NCI-H1048 (cell line): ENCODE measurements at places on chromosomes 2 and 18.

DNA sequence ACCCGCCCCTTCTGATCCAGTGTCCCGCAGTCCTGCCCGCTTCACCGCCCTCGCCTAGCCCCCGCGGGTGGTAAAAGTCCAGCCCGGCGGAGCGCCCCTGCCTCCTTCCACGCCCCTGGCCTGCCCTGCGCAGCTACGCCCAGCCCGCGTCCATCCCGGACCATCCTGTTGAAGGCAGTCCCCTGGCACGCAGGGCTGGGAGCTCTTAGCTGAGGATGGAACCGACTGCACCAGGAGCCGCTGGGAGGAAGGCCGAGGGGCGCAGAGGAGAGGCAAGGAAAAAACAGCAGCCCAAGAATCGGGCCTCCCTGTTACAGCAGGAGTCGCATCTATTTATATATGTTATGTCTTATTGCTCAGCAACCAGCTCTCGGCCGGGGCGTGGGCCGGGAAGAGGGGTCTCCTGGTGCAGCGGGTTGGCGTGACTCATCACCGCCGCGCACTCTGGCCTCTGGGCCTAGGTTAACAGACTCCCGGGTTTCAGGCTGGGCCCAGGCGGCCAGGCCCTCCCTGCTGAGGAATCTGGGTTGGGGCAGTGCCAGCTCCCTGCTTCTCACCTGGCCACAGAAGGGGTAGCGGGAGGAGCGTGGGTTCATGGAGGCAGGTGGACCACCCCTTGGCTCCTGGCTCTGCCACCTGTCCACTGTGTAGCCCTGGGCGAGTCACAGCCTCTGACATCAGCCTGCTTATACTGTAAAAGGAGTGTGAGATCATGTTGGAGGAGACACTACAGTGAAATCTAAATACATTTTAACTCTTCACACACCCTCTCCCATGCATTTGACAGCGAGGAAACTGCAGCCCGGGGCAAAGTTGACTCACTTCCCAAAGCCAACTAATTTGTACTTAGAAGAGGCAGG is 13.4 kb upstream of the MAP3K2 start:
- no peak for DNase-seq

DNA sequence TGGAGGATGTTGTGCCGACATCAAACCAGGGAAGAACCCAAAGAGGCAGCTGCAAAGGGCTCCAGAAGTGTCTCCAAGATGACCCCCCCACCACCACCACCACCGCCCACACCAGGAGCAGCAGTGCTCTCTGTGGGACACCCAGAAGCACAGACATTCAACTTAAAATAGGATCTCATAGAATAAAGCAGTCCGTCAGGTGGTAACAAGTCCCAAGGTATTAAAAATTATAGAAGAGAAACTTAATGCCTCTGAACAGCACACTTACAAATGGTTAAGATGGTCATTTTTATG is 155.5 kb upstream of the ID2 start:
- DNase-seq, result no peak

DNA sequence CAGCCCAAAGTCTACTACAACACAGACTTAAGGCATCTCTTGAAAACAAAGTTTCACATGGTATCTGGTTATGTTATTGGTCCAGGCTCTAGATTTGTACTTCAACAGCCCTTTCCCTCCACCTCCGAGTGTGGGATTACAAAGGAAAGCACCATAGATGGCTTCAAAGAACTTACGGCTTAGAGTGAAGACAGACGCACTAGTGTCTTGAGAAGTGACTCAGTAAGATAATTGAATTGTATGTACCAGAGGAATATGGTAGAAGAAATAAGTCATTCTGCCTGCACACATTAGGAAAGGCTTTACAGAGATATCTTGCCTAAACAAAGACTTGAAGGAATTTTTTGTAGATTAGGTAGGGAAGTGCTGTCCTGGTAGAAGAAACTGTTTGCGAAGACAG is 392.3 kb upstream of the TNP1 start:
- DNase-seq, result no peak

DNA sequence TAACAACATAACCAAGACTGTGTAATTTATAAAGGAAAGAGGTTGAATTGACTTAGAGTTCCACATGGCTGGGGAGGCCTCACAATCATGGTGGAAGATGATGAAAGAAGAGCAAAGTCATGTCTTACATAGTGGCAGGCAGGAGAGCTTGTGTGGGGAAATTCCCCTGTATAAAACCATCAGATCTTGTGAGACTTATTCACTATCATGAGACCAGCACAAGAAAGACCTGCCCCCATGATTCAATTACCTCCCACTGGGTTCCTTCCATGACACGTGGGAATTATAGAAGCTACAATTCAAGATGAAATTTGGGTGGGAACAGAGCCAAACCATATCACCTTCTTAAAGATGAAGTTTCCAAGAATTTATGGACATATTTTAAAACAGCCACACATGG is 2.5 kb upstream of the IL36RN start:
- DNase-seq, result no peak

DNA sequence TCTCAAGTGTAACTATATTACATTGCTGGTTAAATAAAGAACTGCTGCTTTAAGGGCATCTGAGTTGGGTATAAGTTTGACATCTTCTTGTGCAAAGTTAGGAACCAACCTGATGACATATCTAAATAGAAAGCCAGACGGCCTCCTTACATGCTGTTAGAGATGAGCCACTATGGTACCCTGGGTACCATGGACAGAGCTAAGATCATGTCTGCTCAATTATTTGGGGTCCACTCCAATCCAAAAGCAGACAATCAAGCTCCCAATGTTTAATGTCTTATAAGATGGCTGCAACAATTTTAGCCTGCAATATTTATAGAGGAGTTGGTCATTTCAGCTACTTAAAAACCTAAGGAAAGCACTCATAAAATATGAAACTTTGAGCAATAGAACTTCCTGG is 86.2 kb downstream of the UPP2 start:
- no peak for DNase-seq

DNA sequence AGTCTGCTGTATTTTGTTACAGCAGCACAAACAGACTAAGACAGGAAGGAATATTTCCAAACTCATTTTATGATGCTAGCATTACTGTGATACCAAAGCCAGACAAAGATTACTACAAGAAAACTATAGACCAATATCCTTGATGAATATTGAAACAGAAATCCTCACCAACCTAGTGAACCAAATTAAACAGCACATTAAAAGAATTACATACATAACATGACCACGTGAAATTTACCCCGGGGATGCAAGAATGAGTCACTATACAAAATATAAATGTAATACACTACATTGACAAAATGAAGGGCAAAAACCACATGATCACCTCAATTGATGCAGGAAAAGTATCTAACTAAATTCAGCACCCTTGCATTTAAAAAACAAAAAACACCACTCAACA is 112.6 kb downstream of the CHN1 start:
- no peak for DNase-seq

GRCh38 chr18:48265328-48265727 is 143.9 kb downstream of the ZBTB7C start:
- DNase-seq, result no peak

DNA sequence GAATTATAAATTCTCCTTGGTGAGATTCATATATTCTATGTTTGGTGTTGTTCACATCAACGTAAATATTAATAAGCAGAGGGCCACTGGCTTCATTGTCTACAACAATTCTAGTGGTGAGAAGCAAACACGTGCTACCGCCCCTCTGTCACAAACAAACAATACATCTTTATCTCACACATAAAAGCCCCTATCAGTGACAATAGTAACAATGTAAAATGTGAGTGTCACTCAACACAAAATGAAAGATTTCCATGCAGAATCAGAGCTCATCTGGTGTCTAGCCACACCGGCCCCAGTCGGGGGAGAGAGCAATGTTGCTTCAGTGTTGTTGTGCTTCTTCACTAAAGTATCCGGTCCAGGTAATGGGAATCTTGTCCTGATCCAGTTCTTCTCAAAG is 932.6 kb downstream of the SOCS6 start:
- no peak for DNase-seq

GRCh38 chr2:122145856-122146255 is 390.4 kb downstream of the TSN start:
- no peak for DNase-seq

DNA sequence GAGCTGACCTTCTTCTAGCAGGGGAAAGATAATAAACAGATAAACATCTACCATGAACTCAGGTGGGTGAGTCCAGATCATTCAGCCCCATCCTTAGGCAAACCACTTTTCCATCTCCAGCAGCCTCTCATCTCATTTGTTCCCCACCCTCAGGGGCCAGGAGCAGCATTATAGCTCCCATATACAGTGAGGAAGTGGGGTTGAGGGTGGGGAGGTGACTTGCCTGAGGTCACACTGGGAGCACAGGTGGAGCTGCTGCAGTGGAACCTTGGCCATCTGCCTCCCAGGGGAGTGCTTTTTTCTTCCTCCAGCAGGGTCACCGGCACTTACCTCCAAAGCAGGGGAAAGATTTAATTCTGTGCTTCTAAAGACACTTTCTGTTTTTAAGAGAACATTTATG is 212.5 kb upstream of the SMAD2 start:
- DNase-seq, result no peak

DNA sequence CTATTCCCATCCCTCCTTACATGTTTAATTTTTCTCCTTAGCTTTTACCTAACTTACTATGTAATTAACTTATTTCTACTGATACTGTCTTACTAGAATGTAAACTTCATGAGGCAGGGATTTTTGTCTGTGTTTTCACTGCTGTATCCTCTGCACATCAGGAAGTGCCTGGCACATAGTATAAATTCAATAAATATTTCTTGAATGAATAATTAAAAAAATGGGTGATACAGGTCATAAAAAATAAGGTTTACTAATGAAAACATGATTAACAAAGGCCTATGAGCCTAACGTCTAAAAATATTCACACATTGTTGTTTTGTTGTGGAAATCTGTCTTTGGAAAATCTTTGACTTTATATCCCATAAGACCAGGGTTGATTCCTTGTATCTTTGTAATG is 4.5 kb downstream of the RBKS start:
- DNase-seq, result no peak

GRCh38 chr2:203177361-203177760 is 61.5 kb upstream of the CYP20A1 start:
- DNase-seq, result no peak

DNA sequence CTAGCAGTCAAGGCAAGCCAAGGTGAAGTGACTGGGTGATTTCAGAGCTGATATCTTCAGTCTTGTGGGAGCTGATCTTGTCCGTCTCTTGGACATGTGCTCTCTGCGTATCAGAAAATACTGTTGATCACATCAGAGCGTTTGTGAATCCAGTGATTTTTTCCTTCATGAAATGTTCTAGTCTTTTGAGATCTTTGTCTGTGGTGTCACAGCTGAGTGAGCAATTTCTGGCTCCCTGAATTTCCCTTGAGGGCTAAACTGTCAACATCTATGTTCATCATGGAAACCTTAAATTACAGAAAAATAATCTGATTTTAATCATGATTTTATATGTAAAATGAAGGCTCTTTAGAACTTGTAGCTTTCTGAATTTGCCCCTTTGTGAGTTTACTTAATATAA is 432.0 kb downstream of the CCDC85A start:
- DNase-seq, result no peak

DNA sequence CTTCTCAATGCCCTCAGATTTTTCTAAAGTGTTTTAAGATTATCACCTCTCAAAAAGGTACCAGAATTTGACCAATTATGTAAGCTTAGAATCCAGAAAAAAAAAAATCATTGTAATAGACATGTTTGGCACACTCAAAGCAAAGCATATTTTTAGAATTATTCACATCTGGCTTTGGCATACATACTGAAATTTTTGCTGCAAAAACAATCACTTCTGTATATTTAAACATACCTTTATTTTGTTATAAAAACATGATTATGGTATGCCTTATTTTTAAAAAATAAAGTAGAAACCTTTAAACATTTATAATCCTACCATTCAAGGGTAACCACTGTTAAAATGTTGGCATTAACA is 143.3 kb downstream of the ESCO1 start:
- DNase-seq, result no peak

DNA sequence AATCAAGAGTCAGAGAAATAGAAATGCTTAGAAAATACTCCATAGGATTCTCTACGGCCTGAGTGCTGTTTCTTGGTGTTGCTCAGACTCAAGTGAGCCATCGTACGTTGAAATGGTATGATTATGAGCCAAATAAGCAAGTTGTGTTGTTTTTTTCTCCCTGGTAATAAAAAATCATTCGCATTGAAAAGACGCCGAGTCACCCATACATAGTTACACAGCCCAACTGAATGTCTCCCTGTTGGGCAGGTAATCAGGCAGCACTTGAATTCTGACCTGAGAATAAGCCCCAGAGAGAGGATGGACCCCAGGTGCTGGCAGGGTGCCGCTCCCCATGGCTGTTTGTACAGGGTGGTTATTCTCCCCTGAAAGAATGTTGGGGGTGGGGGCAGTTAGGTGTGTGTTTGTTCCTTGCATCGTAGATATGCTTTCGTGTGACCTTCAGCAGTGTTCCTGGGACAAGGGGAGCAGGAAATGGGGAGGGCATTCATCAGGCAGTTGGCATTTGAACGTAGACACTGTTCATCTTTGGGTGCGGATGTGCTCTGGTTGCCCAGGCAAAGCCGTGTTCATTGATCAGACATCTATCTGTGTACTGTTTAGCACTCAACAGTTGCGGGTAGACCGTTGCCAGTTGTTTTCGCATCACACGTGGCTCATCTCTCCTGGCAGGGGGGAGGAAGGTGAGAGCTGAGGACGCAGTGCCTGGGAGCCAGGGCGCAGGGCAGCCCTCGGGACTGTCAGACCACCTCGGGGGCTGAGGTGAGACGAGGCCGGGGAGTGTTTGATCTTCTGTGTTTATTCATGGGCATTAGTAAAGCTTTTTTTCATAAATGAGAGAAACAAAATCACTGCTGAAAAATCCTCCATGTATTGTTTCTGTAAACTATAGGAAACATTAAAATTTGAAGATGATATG is 27.3 kb downstream of the MTCL1 start:
- DNase-seq, result no peak

GRCh38 chr2:38620282-38620977 is 17.7 kb upstream of the HNRNPLL start:
- no peak for DNase-seq

GRCh38 chr2:184597571-184597991 is 748 bp upstream of the ZNF804A start:
- no peak for DNase-seq

DNA sequence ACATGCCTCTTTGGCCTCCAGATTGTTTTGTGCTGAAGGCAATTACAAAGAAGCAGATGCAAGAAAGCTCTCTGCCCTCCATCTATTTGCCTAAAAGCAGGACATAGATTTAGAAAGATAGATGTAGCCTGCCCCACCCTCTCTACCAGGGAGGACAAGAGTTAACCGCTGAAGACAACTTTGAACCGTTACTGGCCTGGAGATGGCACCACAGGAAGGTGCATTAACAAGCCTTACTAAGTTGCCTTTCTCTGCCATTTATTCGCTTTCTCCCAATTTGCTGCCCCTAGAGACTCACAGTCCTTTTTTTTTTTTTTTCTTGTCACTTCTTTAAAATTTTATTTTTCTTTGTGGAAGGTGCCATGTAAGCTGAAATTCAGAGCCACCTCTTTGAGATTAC is 28.8 kb upstream of the RMDN2 start:
- no peak for DNase-seq

GRCh38 chr2:23628926-23629771 is 244.2 kb downstream of the KLHL29 start:
- no peak for DNase-seq

GRCh38 chr2:22582107-22582506 is 802.9 kb upstream of the KLHL29 start:
- no peak for DNase-seq
